Activated CD4-positive, alpha-beta T cell treated with anti-CD3 and anti-CD28 coated beads for 1 hour (primary cell): ENCODE measurements at places on chromosomes 1 and 21.

DNA sequence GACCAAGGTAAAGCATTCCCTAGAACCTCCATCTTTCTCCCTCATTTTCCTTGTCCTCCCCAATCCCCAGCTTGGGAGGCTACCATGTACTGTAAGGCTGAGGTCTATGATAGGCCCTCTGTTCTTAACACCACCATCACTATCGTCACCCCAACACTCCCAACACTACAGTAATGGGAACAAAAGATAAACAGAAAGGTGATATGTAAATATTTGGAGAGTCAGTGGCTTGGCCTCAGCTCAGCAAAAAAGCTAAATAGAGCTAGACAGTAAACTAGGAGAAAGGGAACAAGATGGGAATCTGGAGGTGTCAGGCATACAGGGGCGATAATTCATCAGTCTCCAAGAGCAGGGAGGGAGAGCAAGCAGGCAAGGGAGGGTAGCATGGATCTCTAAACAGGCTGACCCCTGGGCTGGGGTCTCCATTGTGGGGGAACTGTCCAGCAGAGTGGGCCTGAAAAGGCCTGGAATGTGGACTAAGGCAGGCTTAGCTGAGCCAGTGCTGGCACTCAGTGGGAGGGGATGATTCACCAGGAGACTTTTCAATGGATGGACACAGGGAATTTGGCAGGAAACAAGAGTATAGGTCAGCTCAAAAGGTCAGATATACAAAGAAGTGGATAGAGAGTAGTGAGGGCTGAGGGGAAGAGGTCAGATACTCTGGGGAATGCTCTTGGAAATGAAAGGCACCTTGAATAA lies 6.7 kb downstream of the WNT2B start:
- DNase-seq: no peak

GRCh38 chr21:14285147-14285761 lies 69.3 kb downstream of the RBM11 start:
- DNase-seq: no peak

GRCh38 chr1:117116784-117117130 lies 4.8 kb downstream of the TRIM45 start:
- no peak for DNase-seq

GRCh38 chr1:246078888-246079252 lies 428.2 kb downstream of the SMYD3 start:
- no peak for DNase-seq

DNA sequence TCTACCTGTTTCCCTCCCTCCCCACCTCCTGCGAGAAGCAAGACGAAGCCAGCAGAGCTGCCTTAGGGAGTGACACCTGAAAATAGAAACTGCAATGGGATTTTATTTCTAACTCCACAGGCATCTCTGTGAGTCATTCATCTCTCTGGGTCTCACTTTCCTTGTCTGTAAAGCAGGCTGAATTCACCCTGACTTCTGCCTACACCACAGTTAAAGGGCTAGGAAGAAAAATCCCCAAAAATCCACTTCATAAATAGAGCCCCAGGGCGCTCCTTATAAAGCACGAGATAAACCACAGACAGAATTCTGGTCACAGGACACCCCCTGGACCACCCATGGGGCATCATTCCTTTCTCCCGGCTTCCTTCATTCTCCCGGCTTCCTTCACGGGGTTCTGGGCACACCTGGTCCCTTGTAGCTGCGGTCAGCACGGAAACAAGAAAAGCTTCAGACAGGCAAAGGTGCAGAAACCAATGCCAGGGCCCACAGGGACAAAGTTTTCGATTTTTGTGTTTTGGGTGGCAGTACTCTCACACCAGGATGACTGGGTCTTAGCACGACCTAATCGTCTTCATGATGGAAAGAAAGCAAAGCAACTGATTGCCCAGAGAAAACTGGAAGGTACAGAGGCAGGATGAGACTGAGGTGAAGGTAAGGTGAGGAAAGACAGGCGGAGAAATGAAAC lies 2.8 kb upstream of the H6PD start:
- no peak for DNase-seq

DNA sequence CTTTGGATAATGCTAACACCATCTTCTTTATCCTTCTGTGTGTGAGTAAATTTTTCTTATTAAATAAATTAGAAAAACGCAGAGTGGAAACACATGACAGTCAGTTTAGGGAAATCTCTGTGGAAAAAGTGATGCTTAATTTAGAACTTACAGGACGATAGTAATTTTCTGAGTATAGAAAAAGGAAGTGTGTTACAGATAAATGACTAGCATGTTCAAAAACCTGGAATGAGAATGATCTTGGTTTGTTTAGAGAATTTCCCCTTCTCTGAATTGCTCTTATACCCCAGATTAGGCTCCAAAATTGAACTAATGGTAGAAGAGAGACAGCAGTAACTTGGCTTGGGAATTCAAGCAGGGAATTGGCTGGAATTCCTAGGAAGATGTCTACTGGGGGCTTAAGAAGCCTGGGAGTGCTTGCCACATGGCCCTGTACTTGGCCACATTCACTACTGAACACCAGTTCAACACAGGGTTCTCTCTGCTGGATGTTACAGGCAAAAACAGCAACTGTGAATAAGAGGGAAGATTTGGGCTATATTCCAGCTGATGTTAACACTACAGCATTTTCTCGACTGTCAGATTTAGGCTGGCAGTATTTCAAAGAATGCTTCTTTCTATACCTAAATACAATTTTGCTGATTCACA lies 1004.2 kb downstream of the TTLL7 start:
- DNase-seq: no peak

DNA sequence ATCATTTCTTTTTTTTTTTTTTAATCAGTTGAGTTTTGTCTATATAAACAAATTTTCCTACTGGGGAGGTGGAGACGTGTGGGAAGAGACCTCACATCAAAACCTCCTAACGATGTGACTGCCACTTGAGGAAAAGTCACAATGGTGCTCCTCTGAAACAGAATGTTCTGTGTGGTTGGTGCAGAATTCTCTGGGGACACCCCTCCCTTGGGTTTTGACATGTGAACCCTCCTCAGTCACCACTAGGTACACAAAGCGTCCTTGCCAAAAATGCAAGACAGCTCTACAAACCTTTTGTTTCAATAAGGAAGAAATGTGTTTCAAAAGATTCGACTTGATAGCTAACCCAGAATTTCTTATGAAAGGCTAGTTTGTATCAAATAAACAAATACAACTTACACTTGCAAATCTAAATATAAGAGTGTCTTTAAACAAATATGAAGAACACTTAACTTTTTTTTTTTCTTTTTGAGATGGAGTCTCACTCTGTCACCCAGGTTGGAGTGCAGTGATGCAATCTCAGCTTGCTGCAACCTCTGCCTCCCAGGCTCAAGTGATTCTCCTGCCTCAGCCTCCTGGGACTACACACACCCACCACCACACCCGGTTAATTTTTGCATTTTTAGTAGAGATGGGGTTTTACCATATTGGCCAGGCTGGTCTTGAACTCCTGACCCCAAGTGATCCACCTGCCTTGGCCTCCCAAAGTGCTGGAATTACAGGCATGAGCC lies 9.3 kb downstream of the SLC25A24 start:
- no peak for DNase-seq

- DNase-seq: no peak
Observed at GRCh38 chr1:206526064-206526911, 19.0 kb downstream of the RASSF5 start.

- no peak for DNase-seq
Observed at GRCh38 chr1:116997066-116997465, 4.5 kb upstream of the CD101 start.

DNA sequence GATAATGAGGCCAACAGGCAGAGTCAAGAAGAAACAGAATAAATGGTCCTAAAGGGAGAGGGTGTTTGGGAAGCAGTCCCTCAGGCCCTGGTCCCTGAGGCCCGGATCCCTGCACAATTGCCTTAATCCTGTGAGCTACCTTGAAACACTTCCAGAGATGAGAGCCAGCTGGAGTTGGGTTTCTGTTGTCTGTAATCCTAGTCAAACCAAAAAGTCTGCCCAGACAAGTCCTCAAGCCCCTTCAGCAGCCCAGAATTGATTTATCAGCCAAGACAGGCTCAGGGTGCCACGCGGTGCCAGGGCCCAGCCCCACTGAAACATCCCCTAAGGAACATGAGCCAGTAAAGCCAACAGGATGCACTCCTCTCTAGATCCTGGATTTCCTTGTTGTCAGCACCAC lies 16.4 kb upstream of the CLSTN1 start:
- DNase-seq: no peak

DNA sequence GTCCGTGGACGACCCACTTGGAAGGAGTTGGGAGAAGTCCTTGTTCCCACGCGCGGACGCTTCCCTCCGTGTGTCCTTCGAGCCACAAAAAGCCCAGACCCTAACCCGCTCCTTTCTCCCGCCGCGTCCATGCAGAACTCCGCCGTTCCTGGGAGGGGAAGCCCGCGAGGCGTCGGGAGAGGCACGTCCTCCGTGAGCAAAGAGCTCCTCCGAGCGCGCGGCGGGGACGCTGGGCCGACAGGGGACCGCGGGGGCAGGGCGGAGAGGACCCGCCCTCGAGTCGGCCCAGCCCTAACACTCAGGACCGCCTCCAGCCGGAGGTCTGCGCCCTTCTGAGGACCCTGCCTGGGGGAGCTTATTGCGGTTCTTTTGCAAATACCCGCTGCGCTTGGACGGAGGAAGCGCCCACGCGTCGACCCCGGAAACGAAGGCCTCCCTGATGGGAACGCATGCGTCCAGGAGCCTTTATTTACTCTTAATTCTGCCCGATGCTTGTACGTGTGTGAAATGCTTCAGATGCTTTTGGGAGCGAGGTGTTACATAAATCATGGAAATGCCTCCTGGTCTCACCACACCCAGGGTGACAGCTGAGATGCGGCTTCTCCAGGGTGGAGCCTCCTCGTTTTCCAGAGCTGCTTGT lies 32.4 kb downstream of the PRMT2 start:
- DNase-seq: no peak
